ENCODE measurements at places on chromosomes 6 and 20.

- no peak for DNase-seq
Measured at GRCh38 chr6:151111670-151112069, 128.1 kb upstream of the AKAP12 start.

DNA sequence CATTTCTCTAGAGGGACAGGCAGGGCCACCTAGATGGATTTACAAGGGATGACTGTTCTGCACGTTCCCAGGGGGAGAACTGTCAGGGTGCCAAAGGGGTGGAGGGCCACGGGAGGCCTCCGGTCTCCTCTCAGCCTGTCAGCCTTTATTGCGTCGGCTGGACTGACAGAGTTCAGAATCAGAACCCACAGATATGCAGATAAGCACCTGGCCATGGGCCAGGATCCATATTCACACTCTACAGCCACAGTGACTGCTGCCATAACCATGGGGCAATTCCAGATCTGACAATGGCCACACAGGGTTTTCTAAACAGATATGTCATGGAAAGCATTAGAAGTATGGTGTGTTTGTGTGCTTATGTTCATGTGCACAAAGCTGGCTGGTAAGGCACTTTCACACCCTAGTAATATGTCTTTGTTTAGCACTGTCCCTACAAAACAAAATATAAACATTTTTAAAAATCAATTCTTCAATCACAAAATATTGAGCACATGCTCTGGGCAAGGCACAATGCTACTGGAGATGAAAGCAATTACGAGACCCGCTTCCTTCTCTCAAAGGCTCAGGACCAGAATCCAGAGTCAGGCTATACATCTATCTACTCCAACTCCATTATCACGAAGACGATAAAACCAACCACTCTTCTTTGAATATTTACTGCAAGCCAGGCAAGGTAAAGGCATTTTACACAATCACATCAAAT lies 29.1 kb downstream of the TRAM2 start:
- no peak for DNase-seq

- no peak for DNase-seq
Measured at GRCh38 chr6:16966791-16967469, 134.9 kb upstream of the STMND1 start.

DNA sequence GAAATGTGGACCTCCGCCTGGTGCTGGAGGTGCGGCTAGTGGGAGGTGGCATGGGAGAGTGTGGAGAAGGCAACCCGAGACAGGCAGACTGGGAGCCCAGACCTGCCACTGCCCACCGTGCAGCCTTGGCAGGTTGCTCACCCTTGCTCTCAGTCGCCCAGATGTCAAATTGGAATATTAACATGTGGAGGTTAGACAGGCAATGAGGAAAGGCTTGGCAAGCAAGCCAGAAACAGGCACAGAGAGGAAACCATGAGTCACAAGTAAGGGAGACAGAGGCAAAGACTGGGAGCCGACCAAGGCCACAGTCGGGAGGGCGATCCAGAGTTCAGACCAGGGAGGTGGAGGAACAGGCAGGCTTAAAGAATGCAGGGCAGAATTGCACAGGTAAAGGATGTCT lies 178.2 kb downstream of the FOXC1 start:
- no peak for DNase-seq

- no peak for DNase-seq
Measured at GRCh38 chr20:48220033-48220633, 434.9 kb upstream of the SULF2 start.

DNA sequence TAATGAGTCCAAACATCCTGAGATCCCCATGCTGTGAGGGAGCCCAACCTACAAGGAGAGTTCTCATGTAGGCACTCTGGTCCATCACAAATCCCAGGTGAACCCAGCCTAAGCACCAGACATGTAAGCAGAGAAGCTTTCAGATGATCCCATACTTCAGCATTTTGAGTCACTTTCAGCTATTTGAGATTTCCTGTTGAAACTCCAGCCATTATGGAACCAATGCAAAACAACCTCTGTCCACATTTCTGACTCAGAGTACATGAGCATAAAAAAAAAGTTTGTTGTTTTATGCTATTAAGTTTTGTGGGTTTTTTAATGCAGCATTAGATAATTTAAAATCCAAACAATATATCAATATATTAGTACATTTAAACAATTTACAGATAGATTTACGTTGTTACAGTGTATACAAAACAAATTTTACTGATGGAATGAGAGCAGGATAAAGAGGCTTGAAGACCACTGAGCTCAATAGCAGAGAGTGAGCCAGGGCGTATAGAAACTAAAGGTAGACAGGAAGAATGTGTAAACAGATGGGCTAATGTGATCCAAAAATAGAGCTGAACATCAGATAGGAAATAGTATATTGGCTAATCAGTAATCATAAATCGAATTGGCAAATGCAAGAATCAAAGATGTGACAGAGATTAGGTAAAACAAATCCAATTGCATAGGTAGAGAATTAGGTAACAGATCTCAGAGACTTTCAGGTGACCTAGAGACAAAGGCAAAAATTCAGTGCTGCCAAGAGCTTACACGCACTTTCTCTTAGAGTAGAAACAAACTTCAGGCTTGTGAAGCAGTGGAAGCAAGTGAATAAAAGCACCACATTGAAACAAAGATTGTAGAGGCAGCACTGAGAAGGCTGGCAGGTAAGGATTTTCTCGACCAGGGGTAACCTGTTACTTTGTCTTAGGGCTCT lies 36.2 kb upstream of the PLCB1 start:
- no peak for DNase-seq

Measured in NCI-H1048 (cell line).